NCI-H69 (cell line): ENCODE measurements at places on chromosomes 4 and X.

DNA sequence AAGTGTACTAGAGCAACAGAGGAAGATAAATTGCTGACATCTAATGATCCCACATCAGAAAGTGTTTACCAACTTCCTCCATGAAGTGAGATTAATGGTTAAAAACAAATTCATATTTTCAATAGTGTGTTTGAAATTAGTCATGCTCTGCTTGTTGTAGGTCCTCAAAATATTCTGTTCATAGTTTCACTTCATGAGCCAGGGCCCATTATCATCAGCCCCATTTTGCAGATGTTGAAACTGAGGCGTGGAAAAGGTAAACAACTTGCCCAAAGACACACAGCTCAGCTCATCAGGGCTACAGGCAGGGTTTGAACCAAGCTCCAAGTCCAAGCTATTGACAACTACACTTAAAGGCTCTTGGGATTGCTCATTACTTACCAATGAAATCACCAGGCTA is 103.5 kb upstream of the PPARGC1A start:
- DNase-seq: no peak

DNA sequence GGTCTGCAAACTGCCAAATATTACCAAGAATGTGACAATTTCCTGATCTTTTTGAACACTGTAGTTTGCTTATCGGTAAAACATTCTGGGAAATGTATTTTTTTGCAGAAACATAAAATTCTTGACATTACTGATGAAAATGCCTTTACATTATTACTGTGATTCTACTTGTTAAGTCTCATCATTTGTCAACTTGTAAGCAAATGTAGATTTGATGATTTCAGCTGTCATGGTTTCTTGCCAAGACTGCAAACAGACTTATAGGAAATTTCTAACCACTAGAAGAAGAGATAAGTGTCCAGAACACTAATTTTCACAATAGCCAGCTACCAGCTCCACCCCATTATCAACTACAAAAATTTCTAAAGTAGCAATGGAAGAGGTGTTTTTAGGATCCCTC is 560.4 kb downstream of the STPG2 start:
- DNase-seq: no peak

GRCh38 chr4:791252-791897 is 34.6 kb downstream of the CPLX1 start:
- DNase-seq: no peak

GRCh38 chrX:48681539-48682183 is 1.9 kb upstream of the WAS start:
- DNase-seq: no peak

- no peak for DNase-seq
These were observed 79.2 kb upstream of the NALF2 start for GRCh38 chrX:69424910-69425309.

DNA sequence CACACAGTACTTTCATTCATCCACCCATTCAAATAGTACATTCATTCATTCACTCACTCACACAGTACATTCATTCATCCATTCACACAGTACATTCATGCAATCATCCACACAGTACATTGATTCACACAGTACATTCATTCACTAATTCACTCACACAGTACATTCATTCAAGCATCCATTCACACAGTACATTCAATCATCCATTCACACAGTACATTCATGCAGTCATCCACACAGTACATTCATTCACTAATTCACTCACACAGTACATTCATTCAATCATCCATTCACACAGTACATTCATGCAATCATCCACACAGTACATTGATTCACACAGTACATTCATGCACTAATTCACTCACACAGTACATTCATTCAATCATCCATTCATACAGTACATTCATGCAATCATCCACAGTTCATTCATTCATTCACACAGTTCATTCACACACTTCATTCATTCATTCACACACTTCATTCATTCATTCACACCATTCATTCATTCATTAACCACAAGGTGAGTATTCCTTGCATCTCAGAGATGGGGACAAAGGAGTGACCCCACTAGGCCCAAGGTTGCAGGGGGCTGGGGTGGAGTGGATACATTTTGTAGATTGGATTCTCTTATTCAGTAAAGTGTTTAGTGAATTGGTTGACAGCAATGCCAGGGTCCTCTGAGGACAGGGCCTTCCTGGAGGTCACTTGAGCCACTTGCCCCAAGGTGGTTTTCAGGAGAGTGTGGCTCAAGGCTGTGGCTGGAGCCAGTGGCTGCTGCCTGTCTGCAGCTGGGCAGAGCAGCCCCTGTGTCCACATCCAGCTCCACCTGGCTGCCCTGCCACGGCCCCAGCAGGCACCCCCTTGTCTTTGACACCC is 4.3 kb upstream of the SPON2 start:
- no peak for DNase-seq

DNA sequence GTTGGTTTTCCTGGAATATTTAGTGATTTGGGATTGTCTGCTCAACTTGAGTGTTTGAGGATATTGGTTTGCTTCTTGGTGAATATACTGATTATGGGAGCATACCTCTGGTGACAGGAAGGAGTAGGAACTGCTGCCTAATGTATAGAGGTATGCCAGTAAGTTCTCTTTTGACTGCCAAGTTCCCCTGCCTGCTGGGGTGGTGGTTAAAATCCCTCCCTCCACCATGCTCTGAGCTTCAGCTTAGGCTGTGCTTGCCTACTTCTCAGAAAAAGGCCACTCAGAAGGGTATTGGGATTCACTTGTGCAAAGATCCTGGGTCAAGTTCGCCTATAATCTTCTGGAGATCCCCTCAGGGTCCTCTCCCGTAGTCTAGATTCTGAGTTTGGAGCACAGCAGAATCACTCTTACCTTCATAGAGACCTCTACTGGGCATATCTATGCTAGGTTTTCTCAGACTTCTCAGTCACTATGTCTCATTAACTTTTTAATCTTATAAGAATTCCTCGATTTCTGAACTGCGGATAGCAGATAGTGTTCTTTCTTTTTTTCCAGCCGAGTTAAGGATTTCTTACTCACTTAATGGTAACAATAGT is 44.7 kb upstream of the DCK start:
- DNase-seq: no peak

GRCh38 chr4:141513866-141514265 is 122.5 kb upstream of the IL15 start:
- no peak for DNase-seq

- peak; percentile 63 for DNase-seq
These were observed 648.7 kb upstream of the DIPK2B start for GRCh38 chrX:45849261-45849862.

GRCh38 chrX:108584617-108585211 is 145.1 kb downstream of the COL4A5 start:
- DNase-seq: peak; percentile 4

GRCh38 chrX:153780678-153781427 is at the start of gene SRPK3:
Gene SRPK3, plus strand, starts transcription at chrX:153781041. Its CDS starts 46 bp downstream, at chrX:153781087.
- peak; percentile 38 for DNase-seq

DNA sequence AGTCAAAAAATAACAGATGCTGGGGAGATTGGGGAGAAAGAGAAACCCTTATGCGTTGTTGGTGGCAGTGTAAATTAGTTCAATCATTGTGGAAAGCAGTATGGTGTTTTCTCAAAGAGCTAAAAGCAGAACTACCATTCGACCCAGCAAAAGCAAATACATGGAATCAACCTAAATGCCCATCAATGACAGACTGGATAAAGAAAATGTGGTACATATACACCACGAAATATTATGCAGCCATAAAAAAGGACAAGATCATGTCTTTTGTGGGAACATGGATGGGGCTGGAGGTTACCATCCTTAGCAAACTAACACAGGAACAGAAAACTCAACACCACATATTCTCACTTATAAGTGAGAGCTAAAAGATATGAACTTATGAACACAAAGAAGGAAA is 188.9 kb downstream of the CAMK2D start:
- DNase-seq: no peak

DNA sequence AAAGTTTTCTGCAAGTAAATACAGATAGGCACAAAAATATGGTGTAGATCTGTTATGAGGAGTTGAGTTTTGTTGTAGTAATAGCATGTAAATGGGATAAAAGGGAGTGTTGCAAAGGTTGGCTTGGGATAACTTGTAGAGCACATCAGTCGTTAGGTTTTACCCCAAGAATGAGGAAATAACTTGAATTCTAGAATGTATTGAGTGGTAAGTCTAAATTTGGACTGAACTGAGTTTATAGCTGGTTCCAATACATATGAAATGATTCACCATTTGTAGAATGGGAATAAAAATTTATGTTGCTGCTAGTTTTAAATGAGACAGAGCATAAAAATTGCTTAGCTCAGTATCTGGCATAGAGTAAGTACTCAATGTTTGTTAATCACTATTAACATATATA is 719.2 kb downstream of the FSTL5 start:
- DNase-seq: no peak

DNA sequence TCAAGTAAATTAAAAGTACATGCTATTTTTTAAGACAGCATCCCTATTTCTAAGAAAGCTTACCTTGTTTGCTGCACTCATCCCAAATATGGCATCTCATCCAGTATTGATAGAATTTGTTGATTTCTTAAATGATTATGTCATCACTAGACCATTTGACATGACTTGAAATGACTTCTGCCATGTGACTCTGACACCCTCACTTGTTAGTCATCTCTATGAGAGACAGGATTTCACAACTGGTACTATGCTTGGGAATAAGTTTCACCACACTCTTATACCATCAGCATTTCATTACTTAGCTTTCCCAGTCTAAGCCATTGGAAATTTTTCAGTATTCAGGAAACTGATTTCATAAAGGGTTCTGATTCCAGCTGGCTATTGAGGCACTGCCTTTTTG is 55.3 kb downstream of the TMPRSS11F start:
- no peak for DNase-seq

DNA sequence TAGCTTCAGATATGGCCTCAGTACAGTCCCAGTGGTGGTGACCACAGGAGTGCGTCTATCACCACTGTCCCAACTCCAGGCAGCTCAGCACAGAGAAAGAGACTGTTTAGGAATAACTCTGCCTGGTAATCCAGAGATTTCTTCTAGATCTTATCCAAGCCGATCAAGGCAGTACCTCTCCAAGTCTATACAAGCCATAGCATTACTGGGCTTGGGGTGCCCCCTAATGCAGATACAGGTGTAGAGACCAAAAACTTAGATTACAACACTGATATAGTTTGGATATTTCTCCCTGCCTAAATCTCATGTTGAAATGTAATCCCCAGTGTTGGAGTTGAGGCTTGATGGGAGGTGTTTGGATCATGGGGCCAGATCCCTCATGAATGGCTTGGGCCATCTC is 100.9 kb downstream of the PTCHD1 start:
- no peak for DNase-seq

DNA sequence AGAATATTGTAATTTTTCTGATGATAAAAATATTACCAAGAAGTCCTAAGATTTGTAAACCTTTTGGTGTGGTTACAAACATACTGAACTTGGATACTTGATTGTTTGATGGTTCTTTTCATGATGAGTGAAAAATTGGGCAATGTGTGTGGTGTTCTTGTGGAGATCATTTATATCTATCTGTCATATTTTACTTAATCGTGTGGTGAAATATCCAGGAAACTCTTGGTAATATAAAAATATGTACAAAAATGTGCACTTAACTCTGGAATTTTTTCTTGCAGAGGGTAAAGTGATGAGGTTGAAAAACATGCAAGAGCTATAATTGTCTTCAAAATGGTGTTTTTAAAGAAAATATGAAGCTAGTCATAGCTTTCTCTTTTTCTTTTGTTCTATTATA is 2.8 kb downstream of the DCUN1D4 start:
- no peak for DNase-seq

- no peak for DNase-seq
These were observed 80.7 kb upstream of the GPM6B start for GRCh38 chrX:13897566-13897965.

- no peak for DNase-seq
These were observed 899 bp downstream of the LYAR start for GRCh38 chr4:4289055-4289454.

GRCh38 chr4:174681723-174682300 is 147.2 kb downstream of the GLRA3 start:
- DNase-seq: no peak

DNA sequence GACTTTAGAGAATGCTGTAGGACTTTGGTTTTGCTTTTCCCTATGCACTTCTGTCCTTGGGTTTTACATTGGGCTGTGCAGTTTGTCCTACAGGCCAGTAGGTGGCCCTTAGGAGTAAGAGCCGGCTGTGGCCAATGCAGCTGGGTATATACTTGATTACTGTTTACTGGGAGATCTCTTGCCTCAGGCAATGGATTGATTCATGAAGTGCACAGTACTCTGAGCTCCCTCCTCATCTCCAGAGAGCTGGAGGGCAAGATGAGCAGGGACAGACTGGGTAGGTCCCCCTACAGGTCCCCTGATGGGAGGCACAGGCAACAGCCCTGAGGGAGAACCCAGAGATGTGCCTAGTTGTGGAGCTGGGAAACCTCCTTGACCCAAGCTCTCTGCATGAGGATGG is 103.8 kb upstream of the QRFPR start:
- DNase-seq: peak; percentile 80

GRCh38 chr4:21577056-21577455 is 371.5 kb downstream of the KCNIP4 start:
- DNase-seq: no peak

DNA sequence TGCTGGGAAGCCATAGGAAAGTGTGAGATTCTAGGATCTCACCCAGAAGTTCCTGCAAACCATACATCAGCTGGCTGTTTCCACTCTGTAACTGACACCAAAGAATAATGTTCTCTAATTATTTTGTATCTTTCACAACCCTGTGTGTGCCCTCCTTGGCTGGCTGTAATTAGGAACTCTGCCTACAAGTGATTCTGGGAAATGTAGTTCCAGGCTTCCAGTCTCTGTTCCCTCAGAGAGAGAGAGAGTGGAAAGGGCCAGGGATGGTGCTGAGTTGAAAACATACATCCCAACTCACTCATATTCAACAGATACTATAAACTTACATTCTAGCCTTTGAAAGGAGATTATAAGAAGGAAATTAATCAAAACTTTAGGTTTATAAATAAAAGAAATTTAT is 57.5 kb upstream of the C1QTNF7 start:
- no peak for DNase-seq

DNA sequence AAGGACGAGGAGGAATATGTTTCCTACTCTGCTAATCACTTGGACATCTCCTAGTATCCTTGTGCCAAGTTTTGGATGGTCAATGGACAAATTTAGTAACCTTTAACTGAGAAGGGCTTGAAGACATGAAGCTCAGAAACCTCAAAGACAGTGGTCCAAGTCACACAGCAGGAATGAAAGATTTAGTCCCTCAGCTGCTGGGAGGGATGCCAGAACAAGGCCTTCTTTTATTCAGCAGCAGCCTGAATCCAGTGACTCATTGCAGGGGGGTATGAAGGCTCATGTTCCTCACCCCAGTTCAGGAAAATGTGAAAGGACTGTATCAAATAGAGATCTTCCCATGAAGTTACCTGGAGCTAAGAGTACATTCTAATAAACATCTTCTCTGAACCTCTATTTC is 214.9 kb upstream of the UGT8 start:
- DNase-seq: peak; percentile 54

DNA sequence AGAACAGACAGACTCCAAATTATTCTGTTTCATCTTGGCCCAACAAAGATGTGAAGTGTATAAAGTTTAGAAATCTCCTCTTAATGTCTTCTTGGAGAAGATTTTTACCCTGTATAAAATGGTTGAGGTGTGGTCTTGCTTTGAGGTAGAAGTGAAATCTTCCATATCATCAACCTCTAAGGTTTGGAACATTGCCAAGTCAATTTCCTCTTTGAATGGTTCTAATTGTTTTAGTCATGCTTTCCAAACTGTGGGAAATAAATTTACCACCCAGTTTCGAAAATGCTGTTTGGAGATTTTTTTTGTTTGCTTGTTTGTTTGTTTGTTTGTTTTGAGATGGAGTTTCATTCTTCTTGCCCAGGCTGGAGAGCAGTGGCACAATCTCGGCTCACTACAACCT is 174.1 kb upstream of the ADAMTS3 start:
- DNase-seq: no peak

- DNase-seq: no peak
These were observed 1851.3 kb upstream of the PCDH7 start for GRCh38 chr4:28868841-28869240.
